ENCODE measurements at places on chromosomes 1 and 21.

- DNase-seq: no peak
These were observed 18.2 kb downstream of the OR2C3 start for GRCh38 chr1:247517795-247518612.

DNA sequence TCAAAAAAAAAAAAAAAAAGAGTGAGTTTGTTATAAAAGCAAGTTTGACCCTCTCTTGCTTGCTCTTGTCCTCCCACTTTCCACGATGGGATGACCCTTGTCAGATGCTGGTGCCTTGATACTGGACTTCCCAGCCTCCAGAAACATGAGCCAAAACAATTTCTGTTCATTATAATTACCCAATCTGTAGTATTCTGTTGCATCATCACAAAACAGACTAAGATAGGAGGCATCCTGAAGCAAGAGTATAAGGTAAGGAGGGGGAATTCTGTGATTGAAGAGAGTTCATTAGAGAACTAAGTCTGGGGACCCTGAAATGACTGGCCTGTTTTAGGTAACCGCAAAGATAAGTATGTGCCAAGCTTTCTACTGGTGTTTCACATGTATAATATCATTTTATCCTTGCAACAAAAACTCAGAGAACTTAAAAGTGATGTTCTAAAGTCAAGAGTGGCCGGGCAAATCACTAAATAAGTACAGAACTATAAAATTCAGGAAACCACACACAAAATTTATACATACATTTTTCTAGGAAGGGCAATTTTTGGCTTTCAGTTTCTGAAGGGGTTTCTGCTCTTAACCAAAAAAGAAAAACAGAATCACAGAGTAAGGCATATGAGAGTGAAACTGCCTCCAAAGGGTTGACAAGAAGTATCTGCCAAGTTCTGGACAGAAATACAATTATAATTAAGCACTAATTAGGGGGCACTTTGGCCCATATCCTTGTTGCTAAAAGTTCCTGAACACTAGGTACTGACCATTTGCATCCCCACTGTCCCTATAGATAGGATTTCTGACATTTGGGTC lies 14.0 kb downstream of the DNALI1 start:
- DNase-seq: no peak

GRCh38 chr1:173856903-173857302 lies 10.9 kb downstream of the GAS5 start:
- DNase-seq: no peak

DNA sequence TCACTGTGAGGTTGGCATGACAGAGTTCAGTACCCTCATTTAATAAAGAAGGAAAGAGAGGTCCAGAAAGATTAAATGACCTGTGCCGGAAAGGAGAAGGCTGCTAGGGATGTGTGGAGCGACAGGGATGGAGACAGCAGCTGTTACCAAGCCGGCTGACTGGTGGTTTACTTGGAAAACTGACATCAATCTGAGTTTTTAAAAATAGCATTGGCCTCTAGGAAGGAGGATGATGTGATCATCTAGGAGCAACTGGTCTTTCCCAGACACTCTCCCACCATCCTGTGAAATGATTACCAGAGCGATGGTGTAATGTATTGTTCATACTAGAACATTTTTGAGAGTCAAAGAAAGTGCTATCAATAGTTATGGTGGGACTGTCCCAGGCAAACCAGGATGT lies 154.4 kb downstream of the ZSCAN20 start:
- no peak for DNase-seq

- peak; percentile 67 for DNase-seq
These were observed 39.5 kb downstream of the EPHB2 start for GRCh38 chr1:22749919-22750684.

DNA sequence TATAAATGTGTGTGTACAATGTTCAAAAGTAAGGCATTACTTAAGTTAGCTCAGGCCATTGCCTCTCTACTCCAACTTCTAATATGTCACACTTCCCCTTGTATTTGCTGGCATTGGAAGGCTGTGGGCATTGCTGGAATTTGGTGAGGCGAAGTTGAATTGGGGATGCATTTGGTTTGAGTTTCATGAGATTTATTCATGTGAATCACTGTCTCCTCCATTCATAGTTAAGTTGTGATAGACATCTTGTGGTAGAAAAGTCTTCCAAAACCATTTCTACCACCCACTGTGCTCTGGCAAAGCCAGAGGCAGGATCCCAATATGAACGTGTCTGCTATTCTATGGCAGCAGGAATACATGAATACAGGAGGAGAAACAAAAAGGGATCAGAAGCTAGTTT lies 397.8 kb upstream of the USP24 start:
- DNase-seq: no peak
